ENCODE measurements at places on chromosomes 7 and 10.

- no peak for DNase-seq
Observed at GRCh38 chr7:66344166-66344565, 139.0 kb downstream of the TPST1 start.

DNA sequence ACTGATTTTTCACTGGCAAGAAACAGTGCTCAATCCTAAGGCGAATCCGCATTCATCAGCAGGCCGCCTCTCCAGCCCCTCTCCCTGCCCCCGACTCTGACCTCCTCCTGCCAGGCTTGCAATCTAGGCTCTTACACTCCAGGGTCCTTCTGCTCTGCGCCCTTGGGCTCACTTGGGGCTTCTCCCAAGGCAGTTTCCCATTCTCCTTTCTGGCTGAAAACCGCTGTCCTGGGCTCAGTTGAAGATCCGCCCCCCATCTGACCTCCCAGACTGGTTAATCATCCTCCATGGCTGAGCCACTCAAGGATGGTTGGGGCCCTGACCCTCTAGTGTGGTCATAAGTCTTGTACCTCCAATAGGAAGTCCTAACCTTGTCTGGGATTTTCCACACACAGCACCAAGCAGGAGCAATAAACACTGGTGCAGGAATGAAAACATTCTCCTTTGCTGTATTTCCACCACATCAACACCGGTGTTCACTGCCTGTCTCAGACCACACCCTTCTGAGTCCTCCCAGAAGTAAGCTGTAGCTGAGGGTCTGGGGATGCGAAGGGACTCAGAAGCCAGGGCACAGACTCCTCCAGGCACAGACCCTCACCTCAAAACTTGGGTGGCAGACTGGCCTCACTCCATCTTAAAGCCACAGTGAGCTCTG lies 42.4 kb downstream of the TNS3 start:
- DNase-seq: no peak

DNA sequence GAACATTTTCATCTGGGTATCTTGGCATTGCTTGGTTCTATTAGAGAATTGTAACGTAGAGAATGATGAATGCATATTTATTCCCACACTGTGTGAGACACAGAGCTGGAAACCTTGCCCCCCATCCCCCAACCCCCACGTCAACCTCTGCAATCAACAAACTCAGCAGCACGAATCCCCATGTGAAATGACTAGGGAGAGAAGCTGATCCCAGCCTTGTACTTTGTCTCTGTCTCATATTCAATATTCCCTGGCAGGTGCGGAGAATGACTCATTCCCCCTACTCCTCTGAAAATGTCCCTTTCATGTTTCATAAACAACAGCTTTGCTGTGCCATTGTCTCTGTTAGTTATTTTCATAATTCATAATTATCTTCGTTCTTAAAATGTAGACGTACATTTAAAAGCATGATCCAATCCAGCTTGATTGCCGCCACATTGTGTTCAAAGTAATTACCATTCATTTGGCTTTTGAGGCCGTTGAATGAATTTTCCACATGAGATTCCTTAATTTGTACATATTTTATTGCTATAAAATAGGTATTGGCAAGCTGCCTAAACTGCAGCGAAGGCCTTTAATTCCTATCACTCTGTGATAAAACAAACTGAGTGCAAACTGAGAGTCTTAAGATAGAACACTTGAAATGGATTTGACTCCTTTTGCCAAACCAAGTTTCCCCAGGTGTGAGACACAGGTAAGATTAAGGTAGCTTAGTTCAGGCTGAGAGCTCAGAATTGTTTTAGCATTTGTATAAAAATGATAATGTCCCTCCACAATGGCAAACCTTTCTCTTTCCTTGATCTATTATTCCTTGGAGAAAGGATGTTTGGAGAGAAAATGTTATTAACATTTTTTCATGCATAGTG lies 920.2 kb downstream of the TYW1 start:
- no peak for DNase-seq

GRCh38 chr10:90872648-90873020 lies 860 bp downstream of the RPP30 start:
- DNase-seq: no peak

- no peak for DNase-seq
Observed at GRCh38 chr10:109993551-109994330, 14.0 kb upstream of the ADD3 start.

GRCh38 chr7:91383053-91383904 lies 119.0 kb downstream of the FZD1 start:
- DNase-seq: no peak

DNA sequence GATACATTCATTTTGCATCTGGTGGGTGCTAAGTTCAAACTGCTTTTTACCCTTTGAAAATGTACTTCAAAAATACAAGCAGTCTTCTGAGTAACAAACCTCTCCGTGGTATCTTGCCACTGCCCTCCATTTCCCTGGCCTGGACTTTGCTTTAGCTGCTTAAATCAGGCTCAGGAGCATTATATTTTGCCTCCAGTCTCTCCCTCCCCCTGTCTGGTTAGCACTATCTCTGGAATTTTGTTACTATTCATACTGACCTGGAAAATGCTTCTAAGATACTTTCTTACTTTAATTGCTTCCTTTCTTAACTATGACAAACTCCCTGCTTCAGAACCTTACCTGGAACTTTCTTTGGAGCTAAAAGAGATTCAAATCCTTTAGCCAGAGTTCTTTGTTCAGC lies 369.8 kb downstream of the GFRA1 start:
- DNase-seq: no peak

DNA sequence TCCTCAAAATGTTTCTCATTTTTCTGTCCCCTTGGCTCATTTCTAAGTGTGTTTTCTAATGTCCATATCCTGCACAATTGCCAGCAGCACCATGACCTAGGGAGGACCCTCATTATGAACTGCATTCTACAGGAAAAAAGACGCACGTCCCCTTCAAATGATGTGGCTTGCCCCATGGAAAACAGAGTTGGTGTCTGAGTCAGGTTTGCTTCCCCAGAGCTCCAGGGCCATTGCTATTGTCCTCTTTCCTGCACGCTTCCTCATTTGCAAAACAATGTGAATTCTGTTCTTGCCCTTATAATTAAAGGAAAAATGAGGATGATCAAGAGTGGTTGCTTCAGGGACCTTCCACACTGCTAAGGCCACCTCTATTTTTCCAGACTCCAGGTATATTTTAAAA lies 14.7 kb upstream of the ASB4 start:
- no peak for DNase-seq

DNA sequence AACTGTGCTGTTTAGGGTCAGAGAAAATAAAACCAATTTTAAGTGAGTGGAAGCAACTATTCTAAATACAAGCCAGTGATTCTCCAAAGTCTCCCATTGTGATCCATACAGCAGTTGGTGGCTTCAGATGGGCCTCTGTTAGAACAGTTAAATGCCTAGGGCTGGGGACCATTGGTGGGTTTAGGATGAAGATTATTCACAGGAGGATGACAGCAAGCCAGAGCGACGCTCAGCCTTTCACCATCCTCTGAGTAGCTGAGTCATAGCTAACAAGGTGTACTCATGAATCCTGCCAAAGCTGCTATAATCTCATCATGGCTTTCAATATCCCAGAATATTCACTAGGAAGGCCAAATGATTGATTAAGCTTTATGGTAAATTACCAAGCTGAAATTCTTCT lies 39.6 kb downstream of the STARD3NL start:
- no peak for DNase-seq

DNA sequence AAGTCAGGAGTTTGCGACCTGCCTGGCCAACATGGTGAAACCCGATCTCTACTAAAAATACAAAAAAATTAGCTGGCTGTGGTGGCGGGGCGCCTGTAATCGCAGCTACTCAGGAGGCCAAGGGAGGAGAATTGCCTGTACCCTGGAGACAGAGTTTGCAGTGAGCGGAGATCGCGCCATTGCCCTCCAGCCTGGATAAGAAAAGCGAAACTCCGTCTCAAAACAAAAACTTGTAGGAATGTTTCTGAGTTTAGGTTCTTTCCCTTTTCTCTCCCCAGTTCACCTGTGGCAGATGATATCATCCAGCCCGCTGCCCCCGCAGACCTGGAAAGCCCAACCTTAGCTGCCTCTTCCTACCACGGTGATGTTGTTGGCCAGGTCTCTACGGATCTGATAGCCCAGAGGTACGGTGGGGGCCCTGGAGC lies 138.8 kb upstream of the BTBD16 start:
- no peak for DNase-seq
